ENCODE measurements at places on chromosomes 4 and X.
A peak's percentile ranks its signal among the peaks of the same experiment; 100 is the strongest.

- DNase-seq: no peak
These were observed 504.5 kb upstream of the FRG1 start for GRCh38 chr4:189436207-189436606.

DNA sequence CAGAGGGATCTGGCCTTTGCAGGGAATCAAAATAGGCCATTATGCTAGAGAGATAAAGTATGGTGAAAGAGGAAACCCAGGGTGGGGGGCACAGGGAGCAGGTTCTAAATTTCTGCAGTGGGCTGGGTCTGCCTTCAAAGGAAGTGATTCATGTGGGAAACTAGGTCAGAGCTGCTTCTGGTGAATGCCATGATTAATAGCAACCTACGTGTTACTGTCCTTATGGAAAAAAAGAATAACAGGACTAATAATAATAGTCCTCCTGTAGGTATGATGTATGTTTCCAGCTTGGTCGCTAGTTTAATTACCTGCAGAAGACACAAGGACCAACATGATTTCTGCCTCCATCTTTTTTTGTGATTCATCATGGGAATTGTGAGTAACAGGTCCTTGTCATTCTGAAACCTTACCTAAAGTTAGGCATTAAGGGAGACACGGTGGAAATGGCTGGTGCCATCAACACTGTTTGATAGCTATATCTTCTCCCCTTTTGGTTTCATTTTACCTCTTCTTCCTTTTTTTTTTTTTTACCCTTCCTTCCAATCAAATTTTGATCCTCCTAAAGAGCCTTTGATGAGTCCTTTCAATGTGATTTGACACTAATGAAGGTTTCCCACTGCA is 180.4 kb downstream of the CPEB2 start:
- no peak for DNase-seq

GRCh38 chrX:52270453-52271116 is 85.9 kb downstream of the MAGED4 start:
- DNase-seq: no peak

DNA sequence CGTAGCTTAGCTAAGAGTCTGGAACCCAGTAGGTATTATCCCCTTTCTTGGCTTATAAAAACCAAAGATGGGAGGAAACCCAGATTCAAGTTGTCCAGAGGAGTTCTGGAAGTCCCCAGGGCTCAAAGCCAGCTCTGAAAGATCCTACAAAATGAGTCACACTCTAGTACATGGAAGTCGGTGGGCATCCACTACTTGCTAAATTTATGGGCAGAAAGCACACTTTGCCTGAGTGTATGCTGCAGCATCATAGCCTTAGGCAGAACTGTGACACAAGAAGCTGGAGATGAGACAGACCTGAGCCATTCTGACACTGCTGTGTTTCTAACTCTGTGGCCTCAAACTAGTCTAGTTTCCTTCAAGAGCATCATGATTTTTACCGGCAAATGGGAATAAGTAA is 429.3 kb downstream of the AFF2 start:
- no peak for DNase-seq

DNA sequence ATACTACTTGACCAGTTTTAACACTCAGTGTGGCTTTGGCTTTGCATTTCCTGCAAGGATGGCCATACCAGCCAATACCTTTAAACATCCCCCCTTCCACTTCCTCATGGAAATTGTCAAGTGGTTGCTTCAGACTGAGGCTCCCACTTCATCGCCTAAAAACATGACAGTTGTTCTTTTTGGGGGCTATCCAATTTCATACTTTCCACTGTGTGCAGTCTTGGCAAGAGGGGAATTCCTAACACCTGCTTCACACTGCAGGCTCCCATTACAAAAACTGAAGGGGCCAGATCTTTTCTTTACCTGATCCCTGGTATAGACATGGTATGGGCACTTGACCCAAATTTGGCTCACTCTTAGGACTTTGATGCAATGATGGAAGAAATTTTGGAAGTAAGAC is 28.5 kb upstream of the TSR2 start:
- no peak for DNase-seq

DNA sequence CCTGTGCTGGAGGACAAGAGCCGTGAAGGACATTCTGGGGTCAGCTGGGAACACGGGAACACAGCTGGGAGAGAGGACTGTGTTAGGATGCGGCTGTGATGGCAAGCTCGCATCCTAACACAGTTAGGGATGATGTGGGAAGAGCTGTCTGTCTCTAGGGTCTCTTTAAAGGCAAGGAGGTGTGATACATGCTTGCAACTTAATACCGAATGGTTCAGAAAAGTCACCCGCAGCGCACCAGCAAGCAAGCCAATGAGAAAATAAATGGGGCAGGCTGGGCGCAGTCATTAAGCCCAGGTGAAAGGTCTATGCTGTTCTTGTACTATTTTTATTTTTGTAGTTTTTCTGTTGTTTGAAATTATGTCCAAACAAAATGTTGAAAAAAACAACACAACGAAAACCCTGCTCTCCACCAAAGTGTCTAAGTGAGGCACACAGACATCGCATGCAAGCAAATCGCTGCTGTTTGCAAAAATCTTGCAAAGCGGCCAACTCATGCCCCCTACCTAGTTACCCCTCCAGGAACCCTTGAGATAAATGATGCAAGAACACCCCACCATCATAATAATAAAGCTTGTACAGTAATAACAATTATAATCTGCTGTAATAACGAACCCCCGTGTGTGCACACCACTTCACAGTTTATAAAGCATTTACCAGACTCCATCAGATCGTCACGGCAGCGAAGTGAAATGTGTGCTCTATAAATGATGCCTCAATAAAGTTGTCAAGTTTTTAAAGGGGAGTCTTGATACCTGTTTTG is 17.9 kb upstream of the ADRA2C start:
- no peak for DNase-seq

- peak; percentile 4 for DNase-seq
These were observed 8.6 kb upstream of the MAML3 start for GRCh38 chr4:140162596-140162995.

DNA sequence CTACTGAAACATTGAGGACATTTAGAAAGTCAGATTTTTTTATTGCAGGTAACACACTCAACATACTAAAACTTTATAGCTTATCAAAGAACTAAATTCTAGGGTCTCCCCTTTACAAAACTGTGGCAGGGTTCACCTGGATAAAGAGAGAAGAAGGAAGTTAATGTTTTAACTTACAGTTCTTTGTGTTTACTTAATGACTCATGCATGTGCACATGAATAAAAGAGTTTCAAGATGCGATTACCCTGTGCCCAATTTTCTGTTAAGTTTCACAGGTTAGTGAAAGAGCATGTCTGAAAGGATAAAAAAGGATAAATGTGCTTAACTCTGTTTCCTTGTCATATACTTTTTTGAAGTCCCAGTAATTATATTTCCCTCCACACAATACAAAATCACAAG is 16.8 kb downstream of the DCAF8L1 start:
- no peak for DNase-seq

DNA sequence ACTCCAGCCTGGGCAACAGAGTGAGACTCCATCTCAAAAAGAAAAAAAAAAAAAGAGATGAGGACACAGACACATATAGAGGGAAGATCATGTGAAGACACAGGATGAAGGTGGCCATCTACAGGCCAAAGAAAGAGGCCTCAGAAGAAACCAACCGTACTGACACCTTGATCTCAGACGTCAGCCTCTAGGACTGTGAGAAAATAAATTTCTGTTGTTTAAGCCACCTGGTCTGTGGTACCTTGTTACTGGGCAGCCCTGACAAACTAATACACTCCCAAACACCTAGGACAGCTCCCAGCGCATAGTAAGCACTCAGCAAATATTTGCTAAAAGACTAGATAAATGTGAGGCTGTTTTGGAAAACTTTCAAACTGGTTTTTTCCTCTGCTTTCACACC is 59.2 kb upstream of the SMIM10 start:
- no peak for DNase-seq

DNA sequence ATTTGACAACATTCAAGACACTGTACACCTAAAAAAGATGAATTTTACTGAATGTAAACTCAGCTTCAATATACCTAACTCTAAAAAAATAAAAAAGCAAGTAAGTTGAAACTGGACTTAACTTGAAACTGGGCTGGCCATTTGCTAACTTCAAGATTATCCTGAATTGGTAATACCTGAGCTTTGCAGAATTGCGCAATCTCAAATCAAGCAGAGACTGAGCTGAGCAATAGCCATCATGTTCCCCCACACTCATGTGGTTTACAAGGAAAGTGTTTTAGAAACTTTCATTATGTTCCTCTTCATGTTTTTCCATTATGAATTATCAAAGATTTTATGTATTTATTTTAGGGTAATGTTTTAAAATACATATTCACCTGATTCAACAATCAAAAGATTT is 38.7 kb downstream of the ANXA5 start:
- no peak for DNase-seq

DNA sequence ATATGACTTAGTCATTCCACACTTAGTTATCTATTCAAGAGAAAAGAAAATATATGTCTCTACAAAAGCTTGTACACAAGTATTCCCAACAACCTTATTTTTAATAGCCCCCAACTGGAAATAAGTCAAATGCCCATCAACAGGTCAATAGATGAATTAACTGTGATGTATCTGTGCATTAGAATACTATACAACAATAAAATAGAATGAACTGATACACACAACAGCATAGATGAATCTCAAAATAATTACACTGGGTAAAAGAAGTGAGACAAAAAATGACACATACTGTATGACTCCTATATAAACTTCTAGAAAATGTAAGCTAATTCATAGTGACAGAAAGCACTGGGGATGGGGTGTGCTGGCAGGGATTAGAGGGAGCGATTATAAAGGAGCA is 354.1 kb upstream of the DIPK2B start:
- no peak for DNase-seq

DNA sequence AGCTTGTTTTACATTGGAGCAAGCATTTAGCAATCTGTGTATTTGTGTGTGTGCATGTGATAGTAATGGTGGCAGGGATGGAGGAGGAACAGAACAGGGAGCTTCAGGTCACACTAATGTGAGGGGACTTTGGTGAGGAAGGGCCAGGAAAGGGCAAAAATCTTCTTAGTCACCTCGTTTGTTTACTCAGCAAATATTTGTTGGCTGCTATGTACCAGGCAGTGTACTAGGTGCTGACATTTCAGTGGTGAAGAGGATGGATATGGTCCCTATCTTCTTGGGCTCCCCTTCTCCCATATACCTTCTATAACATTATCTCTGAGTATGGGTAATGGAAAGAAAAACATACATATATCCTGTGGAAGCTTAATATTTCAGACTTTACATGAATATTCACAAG is 48.5 kb upstream of the HDAC8 start:
- DNase-seq: no peak

GRCh38 chr4:148850257-148850995 is 408.2 kb upstream of the NR3C2 start:
- DNase-seq: no peak

DNA sequence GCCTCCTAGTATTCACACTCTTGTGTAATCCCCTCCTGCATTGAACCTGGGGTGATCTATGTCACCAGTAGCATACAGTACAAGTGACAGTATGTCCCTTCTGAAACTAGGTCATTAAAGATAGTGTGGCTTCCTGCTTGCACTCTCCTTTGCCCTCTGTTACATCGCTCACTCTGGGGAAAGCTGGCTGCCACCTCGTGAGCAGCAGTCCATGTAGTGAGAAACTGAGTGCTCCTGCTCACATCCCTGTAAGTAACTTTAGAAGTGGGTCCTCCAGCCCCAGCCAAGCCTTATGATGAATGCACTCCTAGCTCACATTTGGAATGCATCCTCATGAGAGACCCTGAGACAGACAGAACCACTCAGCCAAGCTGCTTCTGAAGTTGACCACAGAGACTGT is 89.8 kb upstream of the TNIP3 start:
- DNase-seq: no peak

- no peak for DNase-seq
These were observed 42.5 kb downstream of the RTL9 start for GRCh38 chrX:110401135-110401534.

DNA sequence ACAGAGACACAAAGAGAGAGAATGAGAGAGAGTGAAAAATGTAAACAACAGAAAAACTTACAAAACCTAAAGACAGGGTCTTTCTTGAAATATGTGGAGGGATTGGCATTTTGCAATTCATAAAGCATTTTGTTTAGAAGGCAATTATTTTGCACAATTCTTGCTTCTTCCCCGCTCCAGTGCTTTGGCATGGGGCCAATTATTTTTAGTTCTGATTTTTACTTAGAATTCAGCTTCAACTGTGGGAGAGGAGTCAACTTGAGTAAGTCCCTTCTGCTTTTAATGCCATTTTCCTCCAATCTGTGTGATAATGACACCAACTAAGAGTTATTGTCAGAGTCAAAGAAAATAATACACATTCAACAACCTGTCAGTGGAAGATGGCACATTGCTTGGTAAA is 1051.9 kb downstream of the NLGN4X start:
- DNase-seq: no peak

- DNase-seq: no peak
These were observed 111.0 kb downstream of the DDIT4L start for GRCh38 chr4:100079264-100079663.

DNA sequence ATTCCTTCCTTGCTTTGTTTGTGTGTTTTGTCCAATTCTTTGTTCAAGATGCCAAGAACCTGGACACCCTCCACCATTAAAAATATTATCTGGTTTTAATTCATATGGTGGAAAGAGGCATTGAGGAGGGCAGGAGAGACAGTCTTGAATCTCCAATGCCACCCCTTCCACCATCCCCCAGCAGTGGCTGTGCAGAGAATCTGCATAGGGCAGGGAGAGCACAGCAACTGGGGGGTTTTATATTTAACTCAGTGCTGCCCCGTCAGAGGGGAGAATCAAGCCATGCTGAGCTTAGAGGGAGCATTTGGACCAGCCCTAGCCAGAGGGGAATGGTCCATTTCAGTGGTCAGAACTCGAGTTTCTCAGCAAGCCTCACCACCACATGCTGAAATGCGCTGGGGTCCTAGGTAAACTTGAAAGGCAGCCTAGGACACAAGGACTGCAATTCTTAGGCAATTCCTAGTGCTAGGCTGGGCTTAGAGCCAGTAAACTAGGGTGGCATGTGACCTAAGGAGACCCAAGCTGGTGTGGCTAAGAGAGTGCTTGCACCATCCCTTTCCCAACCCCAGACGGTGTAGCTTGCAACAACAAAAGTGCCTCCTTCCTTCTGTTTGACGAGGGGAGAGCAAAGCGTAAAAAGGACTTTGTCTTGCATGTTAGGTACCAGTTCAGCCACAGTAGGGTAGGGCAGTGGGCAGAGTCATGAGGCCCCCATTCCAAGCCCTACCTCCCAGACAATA is 34.2 kb downstream of the CCDC158 start:
- peak; percentile 88 for DNase-seq

- no peak for DNase-seq
These were observed 6.7 kb upstream of the SH3BP2 start for GRCh38 chr4:2786152-2786671.

DNA sequence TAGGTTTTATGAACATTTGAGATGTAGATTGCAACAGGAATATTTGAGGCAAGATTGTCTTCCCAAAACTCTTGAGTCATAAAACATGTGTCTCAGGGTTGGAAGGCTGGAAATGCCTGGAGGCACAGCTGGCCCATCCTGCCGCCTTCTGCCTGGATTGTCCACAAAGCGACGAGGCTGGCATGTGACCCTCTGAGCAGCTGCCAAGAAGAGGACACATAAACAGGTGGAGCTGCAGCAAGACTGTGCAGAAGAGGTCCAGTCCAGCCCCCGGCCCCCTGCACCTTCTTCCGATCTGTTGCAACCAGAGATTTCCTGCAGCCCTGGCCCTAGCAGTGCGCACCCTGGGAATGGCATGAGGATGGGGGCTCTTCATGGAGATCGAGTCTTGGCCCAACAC is 101.9 kb upstream of the BCOR start:
- no peak for DNase-seq

- DNase-seq: no peak
These were observed at the start of gene FAM133A for GRCh38 chrX:93673869-93674271. TSS of gene FAM133A (plus strand) at chrX:93674206. CDS start at chrX:93709420, 35,214 bp downstream.

GRCh38 chrX:47177079-47177478 is 16.6 kb upstream of the UBA1 start:
- DNase-seq: no peak

- DNase-seq: no peak
These were observed 548.9 kb downstream of the PPP4R3C start for GRCh38 chrX:26914232-26914631.

Data from AML-193 (cell line).